ENCODE measurements at places on chromosomes 1 and 21. TPM values are rescaled to one million over a fixed set of nuclear protein-coding genes. Genes with fewer than 3 reads are reported as not detected.

Gene SPRR1B
- not detected for total RNA-seq

Gene C1orf185
- total RNA-seq, result not detected

- DNase-seq, result no peak
Measured at GRCh38 chr1:193183019-193183627, 3.3 kb downstream of the B3GALT2 start.

GRCh38 chr1:119883826-119884225 lies 12.5 kb downstream of the ADAM30 start:
- DNase-seq, result no peak

Gene LRRC7
- total RNA-seq, result not detected

Gene USP25
- total RNA-seq, result 63.8 TPM

GRCh38 chr1:112342558-112342957 lies 53.5 kb upstream of the CTTNBP2NL start:
- DNase-seq, result no peak

DNA sequence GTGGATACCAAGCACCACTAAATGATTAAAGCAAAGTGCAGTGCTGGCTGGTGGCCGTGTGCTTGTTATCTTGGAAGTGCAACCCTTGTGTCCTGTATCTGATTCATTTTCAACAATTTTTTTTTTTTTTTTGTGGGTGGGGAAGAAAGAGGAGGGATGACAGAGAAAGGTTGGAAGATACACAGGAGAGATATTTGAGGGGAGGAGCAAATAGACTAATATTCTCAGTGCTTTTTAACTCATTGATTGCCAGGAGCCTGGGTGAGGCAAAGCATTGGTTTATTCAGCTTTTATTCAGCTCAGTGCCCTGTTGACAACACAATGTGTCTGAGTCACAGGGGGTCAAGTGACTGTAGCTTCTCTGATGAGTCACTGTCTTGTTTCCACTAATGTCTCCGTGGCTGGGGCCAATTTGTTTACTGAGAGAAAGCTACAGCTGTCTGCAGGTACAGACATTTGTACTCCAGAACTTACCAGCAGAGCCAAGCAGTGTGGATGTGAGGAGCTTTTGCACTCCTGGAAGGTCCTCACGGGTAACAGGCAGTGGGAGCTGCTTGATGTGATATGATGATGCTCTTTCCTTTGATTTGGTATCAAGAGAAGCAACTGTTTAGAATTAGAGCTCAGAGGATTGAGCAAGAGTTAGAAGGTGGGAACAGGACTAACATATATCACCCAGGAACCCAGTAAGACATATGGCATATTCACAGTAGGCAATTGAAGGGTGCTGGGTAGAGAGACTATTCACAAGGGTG lies 23.6 kb upstream of the DNM3 start:
- DNase-seq, result peak; percentile 24

DNA sequence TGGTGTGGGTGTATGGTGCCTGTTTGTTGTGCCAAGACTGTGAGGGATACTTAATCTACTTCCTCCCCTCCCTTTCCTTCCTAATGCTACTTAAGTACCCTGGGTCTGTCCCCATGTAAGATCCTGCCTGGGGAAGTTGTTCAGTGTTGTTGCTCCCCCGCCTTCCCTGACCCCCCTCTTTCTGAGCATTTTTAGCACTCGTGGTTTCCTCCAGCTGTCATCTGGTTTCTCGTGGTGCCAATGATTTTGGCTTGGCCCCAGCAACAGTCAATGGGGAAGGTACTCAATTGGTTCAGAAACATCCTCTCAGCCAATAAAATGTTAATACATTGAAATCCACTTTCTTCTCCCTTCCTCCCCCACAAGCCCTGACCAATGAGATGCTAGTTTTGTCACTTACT lies 8.0 kb upstream of the B4GALT3 start:
- DNase-seq, result no peak

GRCh38 chr1:77290576-77290975 lies 8.8 kb downstream of the AK5 start:
- no peak for DNase-seq

Gene CD1D
- total RNA-seq, result 3.3 TPM

Gene MR1
- 13.7 TPM for total RNA-seq

DNA sequence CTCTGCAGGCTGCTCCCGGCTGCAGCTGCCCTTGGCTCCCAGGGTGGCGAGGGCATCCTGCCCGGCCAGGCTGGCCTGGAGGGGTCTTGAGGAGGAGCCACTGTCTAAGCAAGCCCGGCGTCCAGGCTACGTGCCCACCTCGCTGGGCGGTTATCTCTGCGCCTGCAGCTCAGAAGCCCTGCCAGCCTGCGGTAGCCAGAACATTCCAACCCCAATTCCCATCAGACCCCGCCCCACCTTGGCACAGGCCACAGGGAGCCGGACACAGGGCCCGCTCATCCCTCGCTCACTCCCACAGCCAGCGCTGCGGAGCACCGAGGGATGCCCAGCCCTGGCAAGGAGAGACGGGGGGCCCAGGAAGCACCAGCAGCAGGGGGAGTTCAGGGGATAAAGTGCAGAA lies 53.9 kb downstream of the MEGF6 start:
- no peak for DNase-seq

DNA sequence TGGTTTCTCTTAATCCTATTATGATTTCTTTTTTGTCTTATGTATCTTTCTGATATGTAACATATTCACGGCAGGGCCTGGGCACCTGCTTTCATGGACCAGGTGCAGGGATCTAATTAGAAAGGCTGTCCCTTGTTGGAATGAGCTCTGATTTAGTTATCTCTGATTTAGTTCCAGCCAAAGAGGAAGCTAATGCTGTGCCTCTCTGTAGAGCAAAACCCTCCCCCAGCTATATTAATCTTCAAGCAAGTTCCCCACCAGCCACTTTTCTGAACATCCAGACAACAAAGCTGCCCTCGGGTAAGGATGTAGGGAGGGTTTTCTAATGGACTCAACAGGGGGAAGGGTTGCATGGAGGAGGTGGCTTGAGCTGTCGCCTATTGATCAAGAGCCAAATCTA lies 6.1 kb downstream of the TSACC start:
- no peak for DNase-seq

DNA sequence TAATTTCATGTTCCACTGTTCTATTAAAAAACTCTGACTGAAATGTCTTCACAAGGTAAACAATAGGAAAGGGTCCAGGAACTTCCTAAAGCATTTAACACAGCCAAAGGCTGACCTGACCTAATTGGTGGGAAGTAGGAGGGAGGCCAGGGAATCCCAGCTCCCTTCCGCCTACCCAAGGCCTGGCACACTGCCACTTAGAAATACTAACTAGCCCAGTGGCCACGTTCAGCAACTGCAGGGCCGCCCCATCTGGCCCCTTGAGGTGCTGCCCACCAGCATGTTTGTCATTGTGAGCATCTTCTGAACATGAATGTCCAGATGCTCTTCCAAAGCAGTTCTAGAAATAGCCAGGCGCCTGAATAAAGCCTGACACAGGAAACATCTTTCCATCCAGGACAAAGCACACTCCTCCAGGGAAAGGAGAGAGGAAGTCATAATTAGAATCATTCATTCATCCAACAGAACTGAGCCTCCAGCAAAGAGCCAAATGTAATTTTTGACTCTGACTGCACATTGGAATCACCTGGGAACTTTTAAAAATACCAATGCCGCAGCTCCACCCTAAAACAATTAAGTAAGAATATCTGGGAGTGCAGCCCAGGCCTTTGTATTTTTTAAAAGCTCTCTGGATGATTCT lies 44.6 kb upstream of the BCL9 start:
- DNase-seq, result peak; percentile 26

Gene ARMH1
- 0.47 TPM for total RNA-seq

Gene F13B
- not detected for total RNA-seq
